ENCODE measurements at places on chromosomes 3 and 15. TPM values are rescaled to one million over a fixed set of nuclear protein-coding genes. Genes with fewer than 3 reads are reported as not detected.

DNAJC13 gene
- 49.7 TPM for polyA plus RNA-seq

TUSC2 gene
- polyA plus RNA-seq: 25.7 TPM

IMPG2 gene
- 0.33 TPM for polyA plus RNA-seq

SLC28A1 gene
- polyA plus RNA-seq: 7.4 TPM

CGNL1 gene
- 70.8 TPM for polyA plus RNA-seq

GALNT15 gene
- polyA plus RNA-seq: 3.1 TPM

SCAANT1 gene
- not detected for polyA plus RNA-seq

ACAN gene
- polyA plus RNA-seq: 4.8 TPM

DNAH12 gene
- 2.0 TPM for polyA plus RNA-seq

NCKIPSD gene
- polyA plus RNA-seq: 18.2 TPM

ZNF280D gene
- 46.8 TPM for polyA plus RNA-seq

- DNase-seq: no peak
Observed at GRCh38 chr15:25392806-25393205, 46.0 kb downstream of the UBE3A start.

GRCh38 chr3:24434651-24435050 lies 60.0 kb downstream of the THRB start:
- no peak for DNase-seq

DNA sequence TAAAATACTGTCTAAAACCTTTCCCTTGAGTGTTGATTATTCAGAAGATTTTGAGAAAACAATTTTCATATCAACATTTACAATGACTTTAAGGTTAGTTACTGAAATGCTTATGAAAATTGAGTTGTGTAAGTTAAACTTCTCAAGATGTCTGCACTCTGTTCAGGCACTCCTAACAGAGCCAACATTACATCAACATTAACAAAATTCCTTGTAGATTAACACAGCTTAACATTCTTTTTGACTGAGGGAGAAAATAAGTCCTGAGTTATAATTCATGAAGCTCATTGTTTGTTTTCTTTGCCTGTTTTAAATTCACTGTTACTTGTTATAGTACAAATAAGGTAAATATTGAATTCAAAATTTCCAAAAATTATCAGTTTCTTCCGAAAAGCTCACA lies 9.0 kb downstream of the ACKR4 start:
- DNase-seq: no peak

DNA sequence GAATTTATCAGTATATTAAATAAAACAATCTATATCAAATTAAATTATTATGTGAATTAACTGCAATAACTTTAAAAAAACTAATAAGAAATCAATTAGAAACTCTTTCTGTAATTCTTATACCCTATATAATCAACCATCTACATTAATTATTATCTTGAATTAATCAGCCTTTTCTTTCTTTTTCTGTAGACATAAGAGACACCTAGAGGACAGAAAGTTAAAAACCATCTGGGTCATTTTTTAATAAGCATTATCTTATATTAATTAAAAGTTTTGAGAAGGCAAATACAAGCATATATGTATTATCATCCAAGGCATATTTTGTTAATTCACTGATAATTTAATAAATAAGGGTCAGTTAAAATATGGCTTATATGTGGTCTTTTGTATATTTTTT lies 24.2 kb upstream of the SLC25A26 start:
- no peak for DNase-seq

DNA sequence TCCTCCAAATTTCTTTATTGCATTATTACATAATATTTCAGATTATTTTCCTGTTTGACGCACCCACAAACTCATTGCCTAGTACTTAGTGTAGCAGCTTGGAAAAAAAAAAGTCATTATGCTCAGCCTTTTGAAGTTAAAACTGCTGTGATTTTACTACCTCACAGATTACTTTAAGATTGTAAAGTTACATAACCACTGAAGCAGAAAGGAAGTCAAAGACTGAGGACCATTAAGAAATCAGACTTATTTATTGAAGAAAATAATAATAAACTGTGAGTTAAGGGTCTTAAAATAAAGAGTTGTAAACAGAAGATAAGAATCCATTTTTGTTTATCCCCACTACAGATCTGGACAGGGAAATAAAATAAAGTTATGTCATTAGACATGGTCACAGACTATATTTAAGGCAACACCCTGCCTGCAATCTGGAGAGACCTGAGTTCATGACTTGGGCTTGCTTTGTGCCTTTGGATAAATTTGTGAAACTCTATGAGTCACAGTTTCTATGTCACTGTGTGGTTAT lies 212.1 kb upstream of the ROBO2 start:
- no peak for DNase-seq

DNA sequence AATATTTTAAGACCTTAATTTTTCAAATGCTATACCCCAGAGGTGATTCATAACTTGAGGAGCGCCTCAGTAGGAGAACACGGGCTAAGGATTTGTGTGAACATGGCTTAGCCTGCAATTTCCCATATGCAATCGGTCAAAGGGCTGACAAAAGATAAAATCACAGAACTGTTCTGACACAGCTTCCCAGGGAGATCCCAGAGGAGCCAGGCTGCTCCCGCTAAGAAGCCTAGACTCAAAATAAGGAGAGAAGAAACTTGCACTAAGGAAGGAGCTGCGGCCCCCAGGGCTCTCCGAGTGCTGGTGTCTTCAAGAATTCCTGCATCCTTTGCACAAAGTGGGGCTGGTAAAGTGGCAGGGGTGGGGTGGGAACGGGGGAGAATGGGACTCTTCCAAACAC lies 106.3 kb upstream of the DLG1 start:
- DNase-seq: no peak

DNA sequence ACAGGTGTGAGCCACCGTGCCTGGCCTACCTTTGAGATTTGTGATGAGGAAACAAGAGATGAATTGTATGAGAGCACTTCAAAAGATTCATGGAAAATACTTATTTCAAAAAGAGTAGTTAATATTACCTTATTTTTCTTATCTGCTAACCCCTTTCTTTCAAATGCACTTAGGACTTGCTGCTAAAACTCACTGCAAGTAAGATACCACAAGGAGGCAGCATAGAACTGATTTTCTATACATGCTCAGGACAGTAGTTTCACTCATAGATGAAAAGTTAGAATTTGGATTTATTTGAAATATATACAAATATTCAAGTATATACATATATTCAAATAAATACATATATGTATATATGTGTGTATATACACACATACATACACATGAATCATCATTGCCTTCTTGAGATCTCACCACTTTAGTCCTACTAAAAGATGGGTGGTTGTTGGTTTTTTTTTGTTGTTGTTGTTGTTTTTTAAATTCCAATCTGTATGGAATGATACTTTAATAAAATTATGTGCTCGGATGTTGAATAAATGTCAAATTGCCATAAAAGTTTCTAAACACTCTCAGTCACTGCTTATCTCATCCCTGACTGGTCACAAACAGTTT lies 2.4 kb downstream of the CCNDBP1 start:
- DNase-seq: no peak

DNA sequence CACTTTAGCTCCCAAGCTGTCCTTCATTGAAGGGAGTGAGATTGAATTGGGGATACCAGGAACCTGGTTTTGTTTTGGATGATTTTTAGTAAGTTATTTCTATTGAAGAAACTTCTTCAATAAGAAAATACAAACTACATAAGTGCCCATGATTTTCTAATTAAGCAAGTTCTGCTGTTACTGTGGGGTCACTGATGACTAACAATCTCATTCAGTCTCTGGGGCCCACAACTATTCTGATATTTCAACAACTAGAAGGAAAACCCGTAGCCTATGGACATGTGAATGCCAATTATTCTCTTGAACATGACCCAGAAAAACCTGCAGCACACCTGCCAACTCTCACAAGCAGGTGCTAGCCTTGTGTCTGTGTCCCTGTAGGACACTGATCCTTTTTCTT lies 184.6 kb downstream of the DCLK3 start:
- no peak for DNase-seq

DNA sequence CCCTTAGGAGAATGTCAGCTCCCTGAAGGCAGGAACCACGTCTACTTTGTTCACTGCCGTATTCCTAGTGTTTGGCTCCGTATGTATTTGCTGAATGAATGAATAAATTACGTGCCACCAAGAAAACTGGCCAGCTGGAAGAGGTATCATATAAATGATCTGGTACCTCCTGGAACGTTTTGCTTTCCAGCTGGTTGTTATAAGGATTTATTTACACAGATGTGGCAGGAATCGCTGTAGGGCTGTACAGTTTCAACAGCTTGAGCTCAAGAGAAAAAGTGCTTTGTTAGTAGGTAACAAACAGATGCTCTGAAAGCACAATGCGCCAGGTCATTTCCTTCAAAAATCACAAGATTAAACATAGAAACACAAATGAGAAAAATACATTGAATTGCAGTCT lies 108.8 kb upstream of the ATP2B2 start:
- no peak for DNase-seq

- DNase-seq: no peak
Observed at GRCh38 chr3:196227629-196228493, 11.5 kb downstream of the SLC51A start.

DNA sequence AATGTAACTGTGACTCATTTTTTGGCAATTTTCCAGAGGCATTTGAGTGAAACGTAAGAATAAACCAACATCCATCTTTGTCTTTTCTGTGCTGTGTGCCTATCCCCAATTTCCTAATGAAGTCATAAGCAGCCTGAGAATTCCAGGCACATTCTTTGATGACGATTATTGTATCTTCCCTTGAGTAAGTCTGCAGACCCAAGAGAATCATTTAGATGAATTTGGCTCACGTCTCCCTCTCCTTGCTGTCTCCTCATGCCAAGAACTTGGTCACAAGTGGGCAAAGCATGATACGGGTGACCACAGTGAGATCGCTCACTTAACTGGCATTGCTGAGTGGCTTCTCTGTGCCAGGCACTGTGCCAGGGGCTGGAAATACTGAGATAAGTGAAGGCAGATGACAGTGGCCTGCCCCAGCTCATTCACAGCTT lies 384.5 kb upstream of the IL12A start:
- no peak for DNase-seq

GRCh38 chr15:45573961-45574629 lies 13.1 kb upstream of the BLOC1S6 start:
- DNase-seq: no peak

DNA sequence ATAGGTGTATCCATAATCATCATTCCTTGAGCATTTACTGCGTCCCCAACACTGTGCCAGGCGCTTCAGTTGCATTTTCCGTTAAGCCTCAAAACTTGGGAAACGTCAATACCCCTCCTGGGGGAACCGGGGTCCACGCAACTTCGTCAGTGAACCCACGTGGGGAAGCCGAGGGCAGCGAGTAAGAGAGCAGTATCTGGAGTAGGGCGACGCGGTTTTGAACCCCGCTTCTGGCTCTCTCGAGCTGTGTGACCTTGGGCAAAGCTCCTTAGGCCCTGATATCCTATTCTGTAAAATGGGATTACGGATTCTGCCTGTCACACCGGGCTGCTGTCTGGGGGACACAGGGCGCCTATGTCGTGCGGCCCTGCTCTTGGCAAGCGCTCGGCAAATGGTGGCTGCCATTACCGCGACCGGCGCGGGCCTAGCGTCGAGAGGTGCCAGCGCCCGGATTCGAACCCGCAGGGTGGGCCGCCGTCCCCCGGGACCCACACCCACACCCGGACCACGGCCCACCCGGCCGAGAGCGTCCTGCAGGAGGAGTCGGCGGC lies 590 bp downstream of the POLG start:
- DNase-seq: no peak

- DNase-seq: no peak
Observed at GRCh38 chr3:24496529-24497482, 2.2 kb upstream of the THRB start.

- no peak for DNase-seq
Observed at GRCh38 chr3:150022381-150023238, 51.9 kb upstream of the PFN2 start.

DNA sequence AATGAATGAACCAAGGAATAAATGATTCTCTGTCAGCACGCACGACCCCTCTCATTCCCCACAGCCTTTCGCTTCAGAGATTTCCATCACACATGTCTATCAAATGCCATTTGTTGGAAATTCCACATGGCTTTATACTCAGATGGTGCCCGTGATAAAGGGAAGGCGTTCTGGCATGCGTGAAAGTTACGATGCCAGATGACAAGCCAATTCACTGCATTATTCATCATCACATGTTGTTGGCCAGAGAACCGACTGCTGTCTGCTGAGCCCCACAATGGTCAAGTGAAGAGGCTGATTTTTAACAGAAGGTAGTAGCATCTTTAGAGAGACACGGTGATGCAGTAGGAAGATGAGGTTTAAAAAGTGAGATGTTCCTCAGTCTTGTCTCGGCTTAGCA lies 74.1 kb upstream of the FRMD4B start:
- no peak for DNase-seq

DNA sequence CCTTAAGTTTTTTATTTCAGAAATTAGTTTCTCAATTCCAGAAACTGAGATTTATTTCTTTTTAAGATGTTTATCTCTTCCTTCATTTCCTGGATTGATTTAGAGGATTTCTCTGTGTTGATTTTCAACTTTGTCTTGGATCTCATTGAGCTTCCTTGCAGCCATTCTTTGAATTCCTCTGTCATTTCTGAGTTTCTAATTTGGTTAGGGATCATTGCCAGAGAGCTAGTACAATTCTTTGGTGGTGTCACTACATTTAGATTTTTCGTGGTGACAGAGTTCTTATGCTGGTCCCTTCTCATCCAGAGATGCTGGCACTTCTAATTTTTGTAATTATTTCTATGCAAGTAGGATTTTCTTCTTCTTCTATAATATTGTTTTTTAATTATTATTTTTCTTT lies 691.1 kb upstream of the NAALADL2 start:
- DNase-seq: no peak

Data from right renal cortex interstitium (tissue), 3 donors.